ENCODE measurements at places on chromosomes 1 and 21.

- peak; percentile 64 for DNase-seq
Measured at GRCh38 chr21:38794978-38795377, 10.8 kb upstream of the ETS2 start.

DNA sequence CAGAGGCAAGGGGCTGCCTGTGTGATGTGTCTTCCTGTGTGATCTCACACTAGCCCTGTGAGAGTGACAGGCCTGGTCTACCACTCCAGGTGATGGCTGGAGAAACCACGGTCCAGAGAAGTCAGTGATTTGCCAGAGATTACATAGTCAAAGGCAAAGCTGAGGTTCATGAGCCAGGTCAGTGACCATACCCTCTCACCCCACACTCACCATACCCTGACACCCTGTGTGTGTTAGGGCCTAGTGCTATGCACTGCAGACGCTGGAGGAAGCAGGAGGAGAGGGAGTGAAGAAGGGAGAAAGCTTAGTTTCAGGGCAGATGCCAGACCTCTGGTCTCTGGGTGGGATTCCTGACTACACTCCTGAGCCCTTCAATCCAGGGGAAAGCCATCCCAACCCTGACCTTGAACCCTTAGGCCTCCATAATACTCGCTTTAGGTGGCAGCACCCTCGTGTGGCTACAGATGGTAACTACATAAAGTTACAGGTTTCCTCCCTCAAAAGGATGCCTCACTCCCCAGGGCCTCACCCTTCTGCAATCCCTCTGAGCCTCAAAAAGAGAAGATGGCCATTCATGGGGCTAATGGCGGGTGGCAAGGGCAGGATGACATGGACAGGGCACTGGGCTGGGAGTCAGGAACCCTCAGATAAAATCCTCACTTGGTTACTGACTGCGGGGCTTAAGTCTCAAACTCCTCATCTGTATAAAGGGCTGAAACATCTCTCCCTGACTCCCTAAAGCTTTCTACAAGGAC, 20.8 kb upstream of the SDC3 start:
- DNase-seq, result peak; percentile 79

DNA sequence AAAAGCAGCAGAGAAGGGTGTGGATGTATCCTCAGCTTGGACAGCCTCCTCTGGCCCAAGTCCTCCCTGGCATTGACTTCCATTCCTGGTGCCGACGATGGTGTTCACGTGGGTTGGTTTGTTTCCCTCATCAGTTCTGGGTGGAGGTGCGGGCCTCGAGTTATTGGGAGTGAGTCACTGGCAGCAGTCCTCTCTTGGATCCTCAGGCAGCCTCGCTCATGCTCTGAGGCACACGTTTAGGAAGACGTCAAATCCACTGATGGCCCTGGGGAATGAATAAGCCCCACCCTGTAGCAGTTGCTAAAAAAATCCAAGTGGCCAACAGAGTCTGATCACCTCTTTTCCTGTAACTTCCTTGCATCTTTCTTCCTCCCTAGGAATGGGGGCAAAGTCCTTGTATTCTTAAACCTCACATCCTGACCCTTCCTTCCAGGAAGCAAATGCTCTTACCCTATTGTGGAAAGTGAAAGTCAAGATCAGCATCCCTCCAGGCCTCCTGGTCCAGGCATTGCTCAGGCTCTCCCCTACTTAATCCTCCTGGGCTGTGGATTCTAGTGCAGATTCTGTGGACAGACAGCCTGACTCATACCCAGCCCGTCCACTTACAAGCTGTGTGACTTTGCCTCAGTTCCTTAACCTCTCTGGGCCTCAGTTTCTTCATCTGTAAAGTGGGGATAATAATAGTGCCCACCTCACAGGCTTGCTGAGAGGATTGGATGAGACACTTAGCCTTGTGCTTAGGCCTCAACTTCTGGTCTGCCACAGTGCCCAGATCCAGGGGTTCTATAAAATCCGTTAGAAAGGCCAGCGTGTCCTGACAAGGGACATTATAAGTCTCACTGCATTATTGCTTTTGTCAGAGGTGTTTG, 111.1 kb downstream of the TLR5 start:
- DNase-seq, result peak; percentile 93

DNA sequence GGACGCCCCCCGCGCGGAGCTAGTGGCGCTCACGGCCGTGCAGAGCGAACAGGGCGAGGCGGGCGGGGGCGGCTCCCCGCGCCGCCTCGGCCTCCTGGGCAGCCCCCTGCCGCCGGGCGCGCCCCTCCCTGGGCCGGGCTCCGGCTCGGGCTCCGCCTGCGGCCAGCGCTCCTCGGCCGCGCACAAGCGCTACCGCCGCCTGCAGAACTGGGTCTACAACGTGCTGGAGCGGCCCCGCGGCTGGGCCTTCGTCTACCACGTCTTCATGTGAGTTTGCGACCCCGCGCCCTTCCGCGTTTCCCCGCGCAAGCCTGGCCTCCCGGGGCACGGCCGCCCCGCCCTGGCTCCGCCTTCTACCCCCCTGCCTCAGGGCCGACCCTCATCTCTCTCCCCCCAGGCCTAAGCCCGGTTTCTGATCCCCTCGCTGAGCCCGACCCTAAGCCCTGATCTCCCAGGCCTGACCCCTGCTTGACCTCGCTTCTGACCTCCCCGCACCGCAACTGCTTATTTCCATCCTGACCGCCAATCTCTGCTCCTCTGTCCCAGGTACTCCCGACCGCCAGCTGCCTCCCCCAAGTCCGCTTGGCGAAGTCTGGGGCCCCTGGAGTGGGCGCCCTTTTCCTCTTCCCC, 669 bp downstream of the KCNQ4 start:
- no peak for DNase-seq

DNA sequence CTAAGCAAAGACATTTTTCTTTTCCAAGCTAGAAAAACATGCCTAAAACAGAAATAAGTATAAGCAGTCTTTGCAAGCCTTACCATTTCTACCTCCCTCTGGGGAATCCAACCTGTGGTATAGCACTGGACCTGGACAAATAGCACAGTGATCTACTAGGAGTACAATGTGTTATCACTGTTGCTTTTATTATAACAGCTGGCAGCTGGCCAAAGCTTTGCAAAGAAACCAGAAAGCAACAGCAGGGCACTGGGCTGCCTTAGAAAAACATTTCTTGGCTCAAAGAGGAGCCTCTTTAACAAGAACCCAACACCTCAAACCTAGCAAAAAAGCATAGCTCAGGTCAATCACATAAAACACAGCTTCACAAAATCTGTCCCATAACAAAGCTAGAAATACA, 294.5 kb upstream of the GREM2 start:
- DNase-seq, result no peak

DNA sequence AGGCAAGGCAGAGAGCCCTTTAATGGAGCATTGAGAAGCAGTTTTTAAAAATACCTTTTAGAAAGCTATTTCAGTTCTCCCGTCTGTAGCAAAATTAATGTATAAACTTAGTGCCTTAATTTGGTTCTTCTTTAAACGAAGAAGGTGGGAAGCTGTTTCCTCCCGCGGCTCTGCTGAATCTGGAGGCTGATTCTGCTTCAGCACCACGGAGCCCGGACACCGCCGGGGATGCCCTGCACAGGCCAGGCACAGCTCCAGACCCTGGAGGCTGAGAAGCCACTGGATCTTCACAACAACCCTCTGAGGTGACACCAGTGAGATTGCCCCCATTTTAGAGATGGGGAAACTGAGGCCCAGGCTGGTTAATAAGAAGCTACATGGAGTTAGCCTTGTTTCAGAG, 175.8 kb upstream of the VAMP3 start:
- no peak for DNase-seq

- no peak for DNase-seq
Measured at GRCh38 chr21:33522953-33523349, 19.0 kb downstream of the GART start.

- DNase-seq, result no peak
Measured at GRCh38 chr1:32858136-32858535, 12.6 kb downstream of the FNDC5 start.

DNA sequence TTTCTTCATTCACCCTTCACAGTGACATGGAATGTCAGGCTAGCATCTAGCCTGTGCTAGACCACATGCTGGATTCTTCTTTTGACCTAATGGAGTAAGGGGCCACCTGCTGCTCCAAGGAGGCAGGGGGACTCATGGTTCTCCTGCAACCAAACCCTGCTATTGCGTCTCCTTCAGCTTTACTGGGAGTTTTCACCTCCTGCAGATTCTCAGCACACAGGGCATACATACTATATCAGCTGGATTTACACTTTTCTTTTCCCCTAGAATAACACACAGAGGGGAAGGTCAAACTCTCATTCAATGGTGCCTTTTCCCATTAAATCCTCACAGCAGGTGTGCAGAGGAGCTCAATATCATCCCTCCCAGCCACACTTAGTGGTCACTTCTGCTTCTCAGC, 16.6 kb upstream of the AK5 start:
- DNase-seq, result no peak

DNA sequence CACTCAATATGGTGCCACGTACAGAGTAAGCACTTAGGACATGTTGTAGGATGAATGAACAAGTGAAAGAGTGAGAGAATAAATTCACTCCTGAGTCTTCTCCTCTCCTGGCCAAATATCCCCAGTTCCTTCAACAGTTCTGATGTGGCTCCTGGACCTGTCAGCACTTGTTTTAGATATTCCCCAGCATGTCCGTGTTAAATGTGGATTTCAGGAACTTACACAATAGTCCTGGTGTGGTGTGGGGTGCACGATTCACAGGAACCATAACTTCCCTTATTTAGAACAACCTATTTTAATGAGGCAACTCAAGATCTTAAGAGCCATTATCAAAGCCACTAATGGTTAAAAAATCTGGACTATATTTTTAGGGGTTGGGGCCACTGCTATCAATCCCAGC, 39.0 kb upstream of the MYSM1 start:
- DNase-seq, result no peak

GRCh38 chr1:32878637-32879041, 7.7 kb upstream of the HPCA start:
- DNase-seq, result peak; percentile 69

DNA sequence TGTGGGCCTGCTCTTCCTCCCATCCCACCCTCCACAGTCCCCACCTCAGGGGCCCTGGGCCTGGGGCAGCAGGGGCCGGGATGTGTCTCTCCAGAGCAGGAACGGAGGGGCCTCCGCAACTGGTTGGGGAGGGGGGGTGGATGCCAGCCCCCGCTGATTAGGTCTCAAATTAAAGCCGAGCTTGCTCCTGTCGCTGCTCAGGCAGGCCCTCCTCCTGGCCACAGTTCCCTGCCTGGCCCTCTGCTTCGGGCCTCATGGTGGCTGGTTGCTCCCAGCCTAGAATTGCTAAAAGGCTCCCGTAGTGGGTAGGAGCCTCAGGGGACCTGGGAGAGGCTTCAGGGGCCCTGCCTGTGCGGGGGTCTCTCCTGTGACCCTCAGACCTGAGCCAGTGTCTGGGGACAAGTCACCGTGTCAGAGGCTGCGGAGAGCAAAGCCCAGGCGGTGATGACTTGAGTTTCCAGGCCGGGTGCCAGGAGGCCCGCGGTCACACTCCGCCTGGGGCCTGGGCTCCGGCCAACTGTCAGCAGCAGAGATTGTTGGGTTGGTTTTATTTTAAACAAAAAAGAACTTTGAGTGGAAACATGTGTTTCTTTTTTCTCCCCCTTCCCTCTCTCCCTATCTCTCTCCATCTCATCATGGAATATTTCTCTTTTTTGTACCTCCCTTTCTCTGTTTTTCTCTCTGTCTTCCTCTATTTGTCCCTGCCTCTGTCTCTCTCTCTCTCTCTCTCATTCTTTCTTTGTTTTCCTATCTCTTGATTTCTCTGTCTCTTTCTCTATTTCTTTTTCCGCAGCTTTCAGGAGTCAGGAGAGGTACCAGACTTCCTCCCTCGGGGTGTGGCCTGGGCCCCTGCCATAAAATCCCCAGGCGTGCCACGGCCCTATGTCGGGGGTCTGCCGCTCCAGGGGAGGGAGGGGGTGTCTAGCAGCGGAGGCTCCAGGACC, 20.0 kb upstream of the EPHA2 start:
- peak; percentile 63 for DNase-seq

- peak; percentile 32 for DNase-seq
Measured at GRCh38 chr1:43277116-43277876, 7.5 kb downstream of the TMEM125 start.

DNA sequence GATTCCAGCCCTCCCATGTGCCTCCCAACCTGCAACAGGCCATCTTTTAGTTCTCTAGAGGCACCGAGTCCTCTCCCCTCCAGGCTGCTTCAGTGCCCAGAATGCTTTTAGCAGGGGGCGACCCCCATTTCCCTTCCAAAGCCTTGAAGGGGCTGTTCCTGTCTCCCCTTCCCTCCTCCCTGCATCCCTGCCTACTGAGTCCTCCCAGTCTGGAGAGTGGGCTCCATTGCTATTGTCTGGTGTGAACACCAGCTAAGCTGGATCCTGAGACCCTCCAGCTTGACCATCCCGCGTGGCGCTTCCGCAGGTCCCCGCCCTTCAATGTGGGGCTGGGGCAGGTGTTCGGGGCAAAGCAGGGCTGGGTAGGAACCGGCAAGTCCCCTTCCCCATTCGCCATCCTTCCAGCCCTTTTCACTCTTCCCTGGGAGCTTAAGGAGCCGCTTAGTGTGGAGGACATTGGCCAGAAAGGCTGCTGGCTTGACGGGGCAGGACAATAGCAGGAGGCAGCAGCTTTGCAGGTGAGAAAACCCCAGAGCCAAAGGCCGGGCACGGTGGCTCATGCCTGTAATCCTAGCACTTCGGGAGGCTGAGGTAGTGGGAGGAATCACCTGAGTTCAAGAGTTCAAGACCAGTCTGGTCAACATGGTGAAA, 32.2 kb downstream of the PADI6 start:
- DNase-seq, result no peak

- no peak for DNase-seq
Measured at GRCh38 chr1:181383695-181384094, 99.6 kb upstream of the CACNA1E start.

DNA sequence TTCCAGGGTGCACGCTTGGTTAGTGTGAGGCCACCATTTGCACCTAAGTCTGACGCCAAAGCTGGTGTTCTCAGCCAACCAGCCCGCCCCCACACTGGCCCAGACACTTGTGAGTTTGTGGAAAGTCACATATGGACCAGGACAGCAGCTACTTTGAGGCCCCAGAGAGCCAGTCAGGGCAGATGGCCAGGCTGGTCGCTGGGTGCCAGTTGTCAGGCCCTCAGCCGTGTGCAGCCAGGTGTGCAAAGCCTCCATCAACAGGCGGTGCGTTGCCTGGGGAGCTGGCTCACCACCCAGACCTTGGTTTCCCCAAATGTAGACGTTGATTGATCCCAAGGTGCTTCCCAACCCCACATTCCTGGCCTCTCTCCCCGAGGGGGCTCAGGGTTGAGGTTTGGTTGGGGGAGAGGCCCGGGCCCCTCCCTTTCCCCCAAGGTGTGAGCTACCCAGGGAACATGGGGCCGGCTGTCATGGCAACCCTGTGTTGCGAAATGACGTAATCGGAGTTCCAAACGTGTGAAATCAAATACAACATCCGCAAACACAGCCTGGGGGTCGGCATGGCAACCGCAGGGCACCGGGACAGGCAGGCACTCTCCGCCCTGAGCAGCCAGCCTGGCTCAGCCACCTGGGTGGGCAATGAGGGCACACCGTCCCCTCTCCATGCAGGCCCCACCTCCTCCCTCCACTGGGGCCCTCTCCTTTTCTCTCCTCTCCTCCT, 42.2 kb upstream of the WNT4 start:
- no peak for DNase-seq

GRCh38 chr1:172531412-172532182, 1.4 kb upstream of the SUCO start:
- no peak for DNase-seq

GRCh38 chr1:205920159-205920558, 23.1 kb downstream of the SLC26A9 start:
- DNase-seq, result no peak
